Nucleus accumbens (tissue), 56 donors: ENCODE measurements at places on chromosomes 11 and 22.
A peak's percentile ranks its signal among the peaks of the same experiment; 100 is the strongest.

DNA sequence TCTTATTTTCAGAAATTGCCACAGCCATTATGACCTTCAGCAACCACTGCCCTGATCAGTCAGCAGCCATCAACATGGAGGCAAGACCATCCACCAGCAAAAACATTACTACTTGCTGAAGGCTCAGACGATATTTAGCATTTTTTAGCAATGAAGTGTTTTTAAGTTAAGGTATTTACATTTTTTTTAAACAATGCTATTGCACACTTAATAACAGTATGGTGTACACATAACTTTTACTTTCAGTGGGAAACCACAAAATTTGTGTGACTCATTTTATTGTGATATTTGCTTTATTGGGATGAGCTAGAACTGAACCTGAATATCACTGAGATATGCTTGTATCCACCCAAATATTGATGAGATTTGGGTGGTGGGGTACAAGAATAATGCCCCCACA, 110.9 kb downstream of the TSPAN18 start:
- no peak for DNase-seq

GRCh38 chr11:77040889-77041288, 6.7 kb downstream of the B3GNT6 start:
- no peak for DNase-seq

GRCh38 chr22:47593291-47593690, 830.8 kb downstream of the TBC1D22A start:
- DNase-seq = no peak

GRCh38 chr11:114395736-114396135, 4.6 kb downstream of the C11orf71 start:
- DNase-seq = no peak

- no peak for DNase-seq
These were observed 91.2 kb downstream of the ARHGAP42 start for GRCh38 chr11:100778166-100778785.

- no peak for DNase-seq
These were observed 28.4 kb downstream of the YAP1 start for GRCh38 chr11:102138670-102139069.

DNA sequence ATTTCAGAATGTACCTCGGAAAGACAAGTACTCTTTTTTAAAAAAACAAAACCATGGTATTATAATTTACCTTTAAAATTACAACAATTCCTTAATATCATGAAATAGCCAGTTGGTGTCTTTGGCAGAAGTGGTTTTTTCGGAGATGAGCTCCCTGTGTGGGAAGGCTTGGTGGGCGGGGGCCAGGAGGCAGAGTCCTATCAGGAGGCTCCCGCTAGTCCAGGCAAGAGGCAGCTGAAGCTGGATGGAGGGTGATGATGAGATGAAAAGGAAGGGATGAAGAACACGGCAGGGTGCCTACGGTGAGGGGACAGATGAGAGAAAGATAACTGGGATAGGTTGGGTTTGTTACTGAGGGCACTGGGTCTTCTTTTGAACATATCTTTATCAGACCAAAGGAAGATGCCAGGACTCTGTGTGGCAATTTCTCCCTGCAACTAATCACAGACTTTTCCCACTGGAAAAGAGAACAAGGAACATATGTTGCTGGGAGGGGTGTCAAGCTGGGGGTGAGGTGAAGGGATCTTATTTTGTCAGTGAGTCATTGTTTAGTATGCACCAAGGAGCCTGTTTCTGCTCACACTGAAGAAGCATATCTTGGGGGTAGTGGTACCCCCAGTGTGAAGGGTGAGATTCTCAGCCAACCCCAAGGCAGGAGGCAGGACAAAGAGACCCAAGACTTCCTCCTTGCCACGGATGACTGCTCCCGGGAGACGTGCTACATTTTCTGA, 91.5 kb upstream of the YWHAH start:
- DNase-seq = no peak

DNA sequence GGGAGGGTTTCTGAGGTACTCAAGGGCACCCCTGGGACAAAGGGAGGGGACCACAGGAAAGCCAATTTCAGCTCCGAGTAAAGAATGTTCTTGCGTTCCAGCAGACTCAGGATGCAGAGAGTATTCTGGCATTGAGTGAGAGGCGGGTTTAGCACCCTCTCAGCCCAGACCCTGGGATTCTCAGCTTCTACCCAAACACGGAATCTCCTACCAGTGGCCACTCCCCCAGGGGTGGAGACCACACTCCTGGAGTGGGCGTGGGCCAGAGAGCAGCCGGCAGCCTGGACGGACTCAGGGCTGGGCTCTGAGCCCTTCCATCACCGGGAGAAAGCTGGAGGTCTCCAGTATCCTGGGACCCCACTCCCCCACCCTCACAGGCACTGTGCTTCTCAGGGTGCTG, 26.1 kb upstream of the TTLL12 start:
- DNase-seq = no peak

- DNase-seq = no peak
These were observed 19.9 kb upstream of the GRAMD1B start for GRCh38 chr11:123410218-123410549.

DNA sequence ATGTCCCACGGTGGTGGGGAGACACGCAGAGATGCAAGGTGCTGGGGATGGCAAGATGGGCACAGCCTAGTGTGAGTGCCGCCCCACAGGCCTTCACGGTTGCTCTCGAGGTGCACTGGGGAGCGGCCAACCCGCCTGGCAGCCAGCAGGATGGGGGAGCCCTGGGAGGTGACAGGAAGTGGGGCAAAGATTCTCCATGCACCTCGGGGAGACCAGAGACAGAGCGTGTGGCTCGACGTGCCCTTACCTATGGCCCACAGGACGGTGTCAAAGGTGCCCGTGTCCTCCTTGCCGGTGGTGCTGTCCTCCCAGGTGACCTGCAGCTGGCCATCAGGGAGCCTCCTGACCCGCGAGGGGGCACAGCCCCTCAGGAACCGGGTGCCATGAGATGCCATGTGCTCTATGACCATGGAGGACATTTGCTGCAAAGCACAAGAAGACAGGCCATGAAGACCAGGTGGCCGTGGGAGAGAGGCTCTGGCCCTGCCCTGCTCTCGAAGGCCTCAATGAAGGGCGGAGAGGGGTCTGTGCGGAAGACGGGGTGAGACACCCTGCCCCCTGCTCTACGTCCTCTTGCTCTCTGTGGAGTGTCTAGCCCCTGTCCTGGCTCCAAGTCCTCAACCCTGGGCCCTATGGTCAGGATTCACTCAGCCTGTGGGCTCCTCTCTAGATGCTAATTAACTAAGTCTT, 40.6 kb upstream of the GNB1L start:
- no peak for DNase-seq

DNA sequence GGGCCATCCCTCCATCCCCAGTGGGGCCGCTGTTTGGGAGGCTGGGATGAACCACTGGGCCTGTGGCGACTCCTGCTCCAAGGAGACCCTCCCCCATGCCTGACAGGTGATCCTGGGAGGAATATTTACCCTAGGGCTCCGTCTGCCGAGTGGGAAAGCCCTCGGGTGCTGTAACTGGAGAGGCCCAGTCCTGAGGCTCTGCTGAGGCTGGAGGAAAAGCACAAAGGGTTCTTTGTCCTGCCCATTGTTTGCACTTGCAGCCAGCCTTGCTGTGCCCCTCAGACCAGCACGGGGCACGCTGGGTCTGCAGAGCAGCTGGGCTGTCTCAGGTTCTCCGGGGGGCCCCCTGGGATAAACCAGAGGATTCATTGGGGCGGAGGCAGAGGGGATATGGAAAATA, 321.1 kb downstream of the MN1 start:
- peak; percentile 56 for DNase-seq
